Stimulated activated CD4-positive, alpha-beta T cell treated with anti-CD3 and anti-CD28 coated beads, Interleukin-1b, Interleukin-23, amount 100 ng/mL, for 1 hour (primary cell): ENCODE measurements at places on chromosomes 2 and 18.

GRCh38 chr2:127170021-127170420 is 50.1 kb downstream of the CYP27C1 start:
- DNase-seq, result no peak

- DNase-seq, result no peak
These were observed 42.2 kb upstream of the ZSWIM2 start for GRCh38 chr2:186891185-186891621.

GRCh38 chr2:134625311-134625710 is 93.5 kb downstream of the TMEM163 start:
- DNase-seq, result no peak

DNA sequence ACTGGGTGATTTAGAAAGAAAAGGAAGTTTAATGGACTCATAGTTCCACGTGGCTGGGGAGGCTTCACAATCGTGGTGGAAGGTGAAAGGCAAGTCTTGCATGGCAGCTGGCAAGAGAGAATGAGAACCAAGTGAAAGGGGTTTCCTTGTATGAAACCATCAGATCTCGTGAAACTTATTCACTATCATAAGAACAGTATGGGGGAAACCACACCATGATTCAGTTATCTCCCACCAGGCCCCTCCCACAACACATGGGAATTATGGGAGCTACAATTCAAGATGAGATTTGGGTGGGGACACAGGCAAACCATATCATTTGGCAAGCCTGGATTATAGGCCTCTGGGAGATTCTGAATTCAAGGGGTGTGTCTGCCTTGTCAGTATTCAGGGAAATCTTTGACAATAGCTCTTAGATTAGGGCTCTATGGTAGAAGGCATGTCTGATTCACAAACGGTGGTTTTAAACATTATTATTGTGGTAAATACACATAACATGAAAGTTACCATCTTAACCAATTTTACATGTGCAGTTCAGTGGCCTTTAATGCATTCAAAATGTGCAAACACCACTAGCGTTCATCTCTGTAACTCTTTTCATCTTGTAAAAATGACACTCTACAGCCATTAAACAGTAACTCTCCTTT is 15.3 kb upstream of the PLB1 start:
- no peak for DNase-seq

DNA sequence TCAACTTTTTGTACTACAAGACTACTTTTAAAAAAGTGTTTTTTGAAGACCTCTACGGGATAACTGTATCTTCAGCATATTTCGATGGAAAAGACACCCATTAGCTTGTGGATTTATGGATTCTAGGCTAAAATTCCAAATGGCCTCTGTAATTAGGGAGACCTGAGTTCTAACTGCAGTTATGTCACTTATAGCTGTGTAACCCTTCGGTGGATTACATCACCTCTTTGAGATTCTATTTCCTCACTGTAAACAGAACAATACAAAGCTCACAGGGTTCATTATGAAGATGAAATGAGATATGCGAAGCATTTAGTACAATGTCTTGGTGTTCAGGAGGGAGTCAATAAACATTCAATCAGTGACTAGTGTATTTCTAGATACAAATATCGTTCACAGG is 24.2 kb downstream of the LMAN2L start:
- no peak for DNase-seq

- no peak for DNase-seq
These were observed 94.3 kb downstream of the MBD2 start for GRCh38 chr18:54130177-54130576.

DNA sequence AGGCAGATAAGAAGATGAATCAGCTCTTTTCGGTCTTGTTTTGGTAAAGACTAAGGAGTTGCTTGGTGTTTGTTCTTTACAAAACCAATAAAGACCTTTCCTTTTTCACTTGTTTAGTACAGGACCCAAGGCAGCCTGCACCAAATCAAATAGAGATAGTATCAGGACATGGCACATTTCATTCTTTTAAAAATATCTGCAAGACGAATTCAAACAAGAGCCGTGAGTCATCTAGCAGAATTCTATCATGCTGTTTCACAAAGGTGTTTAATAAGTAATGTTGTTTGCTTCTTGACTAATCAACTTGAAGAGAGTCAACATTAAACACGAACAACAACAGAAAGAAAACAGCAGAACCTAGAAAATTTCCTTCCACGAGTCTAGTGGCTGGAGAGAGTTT is 102.8 kb upstream of the TTN start:
- DNase-seq, result no peak

DNA sequence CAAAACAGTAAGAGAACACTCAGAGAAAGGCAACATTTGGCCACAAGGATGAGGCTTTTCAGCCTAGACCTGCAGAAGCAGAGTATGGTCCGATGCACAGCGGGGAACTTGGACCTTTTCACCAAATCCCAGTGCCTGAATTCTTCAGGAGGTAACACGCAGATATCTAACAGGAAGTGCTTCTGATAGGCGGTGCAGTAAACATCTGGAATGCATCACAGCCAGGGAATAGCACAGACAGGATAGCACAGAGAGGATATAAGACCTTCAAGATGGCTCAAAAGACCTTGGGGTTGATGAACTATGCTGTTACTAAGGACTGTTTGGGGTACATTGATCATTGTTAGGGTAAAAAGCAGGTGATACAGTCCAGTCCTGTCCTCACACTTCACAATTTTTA is 1.7 kb downstream of the TMEM127 start:
- DNase-seq, result no peak

DNA sequence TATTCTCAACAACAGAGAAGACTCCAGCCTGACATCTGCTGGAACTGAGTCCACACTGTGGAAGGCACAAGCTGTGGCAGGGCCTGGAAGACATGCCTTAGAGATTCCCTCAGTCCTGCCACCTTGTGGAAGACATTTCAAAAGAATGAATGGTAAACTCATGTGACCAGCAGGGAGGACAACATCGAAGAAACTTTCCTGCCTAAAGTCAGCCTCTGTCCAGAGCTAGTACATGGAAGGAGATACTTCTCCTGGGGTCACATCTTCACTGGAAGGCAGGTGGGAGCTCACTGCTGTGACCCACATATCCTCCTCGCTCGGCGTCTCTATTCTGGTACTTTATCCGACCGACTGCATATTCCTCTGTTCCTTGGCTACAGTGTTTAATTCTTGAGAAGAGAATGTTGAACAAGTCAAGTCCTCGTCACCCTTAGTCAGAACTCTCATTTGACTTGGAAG is 59.5 kb downstream of the PUM2 start:
- DNase-seq, result no peak

- peak; percentile 64 for DNase-seq
These were observed 95.1 kb downstream of the ZFP36L2 start for GRCh38 chr2:43131051-43131889.

- no peak for DNase-seq
These were observed 146.4 kb downstream of the IRS1 start for GRCh38 chr2:226652983-226653765.

GRCh38 chr2:38598991-38599295 is 3.8 kb downstream of the HNRNPLL start:
- no peak for DNase-seq

DNA sequence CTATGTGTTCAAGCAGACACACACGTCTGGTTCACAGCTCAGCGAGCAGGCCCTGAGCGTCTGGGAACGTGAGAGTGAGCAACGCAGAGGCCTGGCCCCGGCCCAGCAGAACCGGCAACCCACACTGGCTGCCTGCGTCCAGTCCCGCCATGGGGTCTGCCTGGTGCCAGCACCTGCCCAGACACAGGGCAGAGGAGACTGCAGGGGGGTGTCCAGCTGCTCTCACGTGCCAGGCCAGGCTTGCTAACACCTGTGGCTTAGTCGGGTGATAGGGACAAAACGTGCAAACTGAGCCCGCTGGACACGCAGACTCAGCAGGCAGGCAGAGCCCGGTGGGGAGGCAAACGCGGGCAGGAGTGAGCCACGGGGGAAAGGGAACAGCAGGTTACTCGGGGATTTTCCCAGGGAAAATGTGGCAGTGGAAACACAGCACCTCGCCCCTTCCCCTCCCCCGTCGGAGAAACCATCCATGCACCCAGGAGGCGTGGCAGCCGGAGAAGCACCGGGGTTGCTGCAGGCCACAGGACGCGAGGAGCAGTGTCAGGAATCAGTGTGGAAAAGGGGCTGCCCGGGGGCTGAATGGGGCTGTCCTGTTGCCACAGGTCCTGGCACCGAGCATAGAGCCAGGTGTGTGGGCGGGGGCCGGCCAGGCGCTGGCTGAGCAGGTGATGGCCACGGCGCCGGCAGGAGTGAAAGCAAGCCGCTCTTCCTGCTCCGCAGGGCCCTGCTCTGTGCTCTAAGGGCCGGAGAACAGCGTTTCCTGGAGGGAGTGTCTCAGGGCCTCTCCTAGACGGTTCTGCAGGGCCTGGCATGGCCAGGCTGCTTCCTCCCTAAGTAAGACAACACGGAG is 154.7 kb downstream of the HDAC4 start:
- DNase-seq, result no peak

DNA sequence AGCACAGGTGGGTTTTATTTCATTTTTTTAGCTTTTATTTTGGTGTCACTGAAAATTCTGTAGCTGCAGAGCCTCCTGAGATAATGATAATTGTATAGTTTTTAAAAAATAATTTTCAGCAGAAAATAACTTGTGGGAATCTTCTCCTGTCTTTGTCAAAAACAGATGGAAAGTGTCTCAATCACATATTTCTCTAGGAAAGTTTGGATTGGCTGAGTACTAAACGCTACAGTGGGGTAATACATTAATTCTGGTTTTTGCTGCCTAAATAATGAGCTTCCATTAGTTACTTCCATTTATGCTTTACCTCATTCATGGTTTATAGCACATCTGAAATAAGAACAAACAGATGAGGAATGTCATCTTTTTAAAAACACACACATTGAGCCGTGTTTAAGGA is 2.2 kb downstream of the TWIST2 start:
- no peak for DNase-seq

- no peak for DNase-seq
These were observed 35.2 kb downstream of the PRELID3A start for GRCh38 chr18:12442946-12443345.

- DNase-seq, result no peak
These were observed 88.4 kb upstream of the DNER start for GRCh38 chr2:229802785-229803184.
